ENCODE measurements at places on chromosomes 12 and 14.

- no peak for DNase-seq
These were observed 102.7 kb downstream of the UNC79 start for GRCh38 chr14:93533437-93533836.

DNA sequence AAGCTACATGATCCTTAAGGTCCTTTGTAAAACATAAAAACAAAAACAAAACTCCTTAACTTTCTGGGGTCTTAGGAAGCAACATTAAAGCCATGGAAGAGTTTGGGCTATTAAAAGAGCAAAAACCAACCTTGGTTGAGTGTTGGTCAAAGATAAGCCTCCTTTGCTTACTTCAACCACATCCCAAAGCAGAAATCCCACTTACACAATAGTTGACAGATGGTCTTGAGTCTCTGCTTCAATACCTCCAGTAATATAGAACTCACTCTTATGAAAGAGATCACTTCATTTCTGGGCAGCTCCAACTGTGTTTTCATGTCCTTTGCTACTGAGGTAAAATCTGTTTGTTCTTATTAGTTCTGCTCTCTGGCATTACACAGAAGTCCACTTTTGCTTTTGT is 125.8 kb downstream of the SLC38A4 start:
- no peak for DNase-seq

GRCh38 chr14:63671987-63672386 is 30.3 kb upstream of the WDR89 start:
- no peak for DNase-seq

DNA sequence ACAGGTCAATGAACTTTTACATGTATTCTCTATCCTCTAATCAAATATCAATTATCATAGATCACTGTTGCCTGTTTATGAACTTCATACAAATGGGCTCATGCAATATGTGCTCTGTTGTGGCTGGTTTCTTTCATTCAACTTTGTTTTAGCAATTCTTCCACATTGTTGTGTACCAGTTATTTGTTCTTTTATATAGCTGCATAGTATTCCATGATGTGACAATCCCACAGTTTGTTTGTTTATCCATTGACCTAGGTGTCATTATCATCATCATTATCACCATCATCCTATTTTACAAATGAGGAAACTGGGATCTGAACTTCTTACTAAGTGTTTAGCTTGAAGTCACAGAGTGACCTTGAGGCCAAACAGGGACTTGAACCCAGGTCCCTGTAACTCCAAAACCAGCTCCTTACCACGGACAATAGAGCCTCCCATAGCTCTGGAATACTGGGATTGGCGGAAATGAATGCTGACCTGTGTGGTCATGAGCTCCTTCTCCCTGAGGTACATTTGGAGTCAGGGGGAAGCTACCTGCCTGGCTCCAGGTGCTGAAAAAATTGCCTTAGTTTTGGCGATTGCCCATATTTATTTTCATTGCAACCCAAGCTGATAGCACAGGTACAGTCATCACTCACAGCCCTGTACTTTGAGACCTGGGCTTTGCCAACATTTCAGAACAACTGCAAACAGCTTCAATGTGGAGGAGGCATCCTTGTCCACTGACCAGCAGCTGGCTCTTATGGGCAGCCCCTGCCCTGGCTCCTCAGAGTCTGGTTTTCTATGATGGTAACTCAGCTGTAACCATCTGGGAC is 9.2 kb downstream of the ZFP36L1 start:
- no peak for DNase-seq

DNA sequence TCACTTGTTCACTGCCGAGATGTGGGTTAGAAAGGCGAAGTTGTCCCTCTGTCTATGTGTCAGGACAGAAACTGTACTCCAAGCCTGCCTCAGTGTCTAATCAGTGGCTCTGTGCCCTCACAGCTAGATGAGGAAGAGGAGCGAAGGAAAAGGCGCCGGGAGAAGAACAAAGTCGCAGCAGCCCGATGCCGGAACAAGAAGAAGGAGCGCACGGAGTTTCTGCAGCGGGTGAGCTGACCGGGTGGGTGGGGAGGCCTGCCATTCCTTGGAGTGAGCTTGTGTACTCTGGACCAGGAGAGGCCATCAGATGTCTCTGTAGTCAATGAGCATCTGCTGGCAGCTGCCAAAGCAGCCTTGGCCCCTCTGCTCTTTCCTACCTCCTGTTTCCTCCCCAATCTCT is 33.5 kb downstream of the JDP2 start:
- DNase-seq = no peak
